ENCODE measurements at places on chromosomes 4 and X.

DNA sequence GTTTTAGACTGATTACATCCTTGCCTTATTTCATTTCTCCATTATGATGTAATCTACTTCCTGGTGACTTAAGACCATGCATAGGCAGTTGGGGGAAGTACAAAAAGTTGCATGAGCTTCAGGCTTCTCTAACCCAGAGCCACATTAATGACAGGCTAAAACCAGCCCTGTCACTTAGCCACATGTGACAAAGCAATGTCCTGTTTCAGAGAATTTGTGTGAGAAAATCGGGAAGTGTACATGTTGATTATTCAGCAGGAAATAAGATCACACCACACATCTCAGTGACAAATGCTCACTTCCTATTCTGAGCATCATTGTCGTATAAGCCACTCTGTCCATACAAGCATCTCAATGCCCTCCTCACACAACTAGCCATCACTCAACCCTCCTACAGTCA lies 98.5 kb upstream of the MAGEB16 start:
- DNase-seq = no peak

DNA sequence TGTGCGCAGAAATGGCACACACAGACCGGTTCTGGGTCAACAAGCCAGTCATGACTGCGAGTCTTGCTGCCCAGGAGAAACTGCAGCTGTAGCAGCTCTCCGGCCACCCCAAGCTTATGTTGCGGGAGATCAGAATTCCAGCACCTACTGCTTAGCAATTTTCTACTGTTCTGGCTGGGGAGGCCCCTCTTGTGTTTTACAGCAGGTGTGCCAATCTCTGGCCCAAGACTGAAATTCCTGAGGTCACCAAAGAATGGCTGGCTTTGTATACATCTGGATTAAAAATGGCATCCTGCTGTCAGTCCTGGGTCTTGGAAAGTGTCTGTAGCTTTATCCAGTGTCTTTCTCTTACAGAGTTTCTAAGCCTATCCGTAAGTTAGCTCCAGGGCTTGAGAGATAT lies 68.9 kb upstream of the TRAM1L1 start:
- no peak for DNase-seq

DNA sequence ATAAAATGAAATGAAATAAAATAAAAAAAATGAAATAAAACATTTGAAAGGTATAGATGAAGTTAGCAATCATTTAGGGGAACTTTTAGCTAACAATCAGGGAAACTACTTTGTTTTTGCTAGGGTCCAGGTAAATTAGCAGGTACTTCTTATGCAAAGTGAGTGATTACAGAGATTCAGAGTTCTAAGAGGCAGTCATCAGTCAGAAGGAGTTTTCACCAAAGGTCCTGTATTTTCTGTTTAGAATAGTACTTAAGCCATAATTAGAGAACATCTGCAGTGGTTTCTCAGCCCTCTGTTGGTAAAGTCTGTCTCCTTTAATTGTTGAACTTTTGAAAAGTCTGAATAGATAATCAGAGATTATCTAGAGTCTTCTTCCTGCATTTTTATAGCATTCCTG lies 50.6 kb downstream of the STIM2 start:
- DNase-seq = no peak

DNA sequence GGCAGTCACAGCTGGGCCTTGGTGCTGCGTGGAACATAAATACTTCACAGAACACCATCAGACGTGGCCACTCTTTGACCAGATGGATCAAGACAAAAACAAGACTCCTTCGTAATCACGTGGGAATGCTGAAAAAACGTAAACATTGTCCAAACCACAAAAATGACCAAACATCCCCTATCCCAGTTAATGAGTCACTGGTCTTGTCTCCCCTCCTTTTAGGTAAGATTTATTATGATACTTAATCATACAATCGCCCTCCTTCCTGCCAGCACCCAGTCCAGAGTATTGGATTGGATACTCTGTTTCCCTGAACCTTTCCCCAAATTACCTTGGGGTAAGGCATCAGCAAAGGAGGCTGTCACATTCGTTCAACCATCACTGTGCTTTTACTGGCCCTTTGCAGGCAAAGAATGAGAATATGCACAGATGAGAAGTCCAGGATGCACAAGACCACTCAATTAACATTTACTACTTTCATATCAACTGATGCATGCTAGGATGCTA lies 601 bp upstream of the TCEANC start:
- DNase-seq = no peak

DNA sequence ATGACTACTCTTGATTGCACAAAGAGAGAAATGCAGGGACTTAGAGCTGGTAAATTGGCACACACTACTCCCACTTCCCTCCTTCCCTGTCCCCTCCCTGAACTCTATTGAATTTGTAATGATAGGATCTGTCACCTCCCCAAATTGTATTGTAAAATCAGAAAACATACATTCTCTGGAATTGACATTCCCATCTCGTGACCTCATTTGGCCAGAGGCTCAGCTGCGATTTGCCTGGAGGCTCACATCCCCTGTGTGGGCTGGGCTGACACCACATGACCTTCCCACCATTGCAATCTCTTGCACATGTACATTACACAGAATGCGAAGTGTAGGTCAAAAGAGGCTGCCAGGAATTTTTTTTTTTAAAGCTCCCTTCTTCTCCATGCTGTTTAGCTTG lies 172.1 kb downstream of the MID1IP1 start:
- DNase-seq = no peak

DNA sequence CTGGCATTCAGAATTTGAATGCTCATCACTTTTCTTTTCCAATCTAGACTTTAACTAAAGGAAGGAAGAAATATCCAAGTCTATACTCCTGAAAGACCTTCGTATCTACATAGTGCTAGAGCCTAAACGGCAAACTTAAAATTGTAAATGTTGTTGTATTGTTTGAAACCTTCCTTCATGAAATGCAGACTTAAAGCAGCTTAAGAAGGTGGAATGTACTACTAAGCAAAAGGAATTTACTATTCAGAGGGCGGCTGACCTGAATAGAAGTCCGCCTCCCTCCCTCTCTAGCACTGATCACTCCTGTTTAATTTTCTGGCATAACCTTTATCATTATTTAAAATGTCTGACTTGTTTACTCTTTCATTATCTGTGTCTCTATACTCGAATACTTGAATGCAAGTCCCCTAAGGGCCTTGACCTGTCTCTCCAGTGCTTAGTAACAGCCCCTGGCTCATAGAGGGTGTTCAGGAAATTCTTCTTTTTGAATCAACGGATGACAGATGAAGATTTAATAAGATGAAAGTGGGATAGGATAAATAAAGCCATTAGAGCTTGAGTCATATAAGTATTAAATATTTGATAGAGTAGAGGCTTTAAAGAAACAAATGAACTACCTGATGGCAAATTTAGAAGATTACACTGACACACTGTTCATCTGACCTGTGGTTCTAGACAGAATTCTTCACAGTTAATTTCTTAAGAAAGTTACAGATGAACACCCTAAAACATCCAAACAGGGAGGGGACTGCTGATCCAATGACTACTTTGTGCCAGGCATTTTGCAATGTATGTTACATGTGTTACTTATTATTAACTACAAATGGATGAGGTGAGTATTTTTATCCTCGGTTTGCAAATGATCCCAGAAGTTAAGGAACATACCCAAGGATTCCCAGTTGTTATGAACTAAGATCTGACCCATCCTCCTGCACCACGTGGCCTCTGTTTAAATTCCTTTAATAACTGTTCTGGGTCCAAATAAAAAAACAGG lies 20.2 kb upstream of the RBPJ start:
- no peak for DNase-seq

GRCh38 chr4:187929024-187929423 lies 66.5 kb upstream of the ZFP42 start:
- DNase-seq = no peak

All from bone marrow (tissue), 2 donors.